COR-L47 (cell line): ENCODE measurements at places on chromosomes 1 and 21.

DNA sequence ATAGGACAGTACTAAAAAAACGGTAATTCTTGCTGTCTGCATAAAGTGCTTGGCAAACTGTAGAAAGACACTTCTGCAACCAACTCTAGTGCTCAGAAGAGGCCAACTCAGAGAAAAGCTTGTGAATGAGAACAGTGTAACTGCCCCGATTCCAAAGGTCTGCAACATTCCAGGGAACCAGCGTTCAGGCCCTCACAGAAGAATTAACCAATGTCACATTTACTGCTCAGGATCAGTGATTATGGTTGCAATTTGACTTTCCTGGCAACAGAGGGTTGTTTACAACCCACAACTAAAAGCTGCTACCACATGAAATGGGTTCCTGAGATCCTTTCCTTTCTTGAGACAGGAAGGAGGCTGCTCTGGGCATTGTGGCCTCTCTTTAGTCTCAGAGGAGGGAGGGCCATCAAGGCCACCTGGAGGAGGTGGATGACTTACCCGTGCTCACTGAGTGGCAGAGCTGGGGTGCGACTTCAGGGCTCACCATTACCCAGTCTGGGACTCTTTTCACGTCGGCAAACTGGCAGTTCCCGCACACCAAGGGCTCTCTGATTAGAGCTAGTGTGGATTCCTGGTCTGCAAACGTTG, 15.3 kb downstream of the SRSF4 start:
- no peak for DNase-seq

GRCh38 chr21:38500073-38500472, 1.8 kb upstream of the ERG start:
- DNase-seq: no peak

DNA sequence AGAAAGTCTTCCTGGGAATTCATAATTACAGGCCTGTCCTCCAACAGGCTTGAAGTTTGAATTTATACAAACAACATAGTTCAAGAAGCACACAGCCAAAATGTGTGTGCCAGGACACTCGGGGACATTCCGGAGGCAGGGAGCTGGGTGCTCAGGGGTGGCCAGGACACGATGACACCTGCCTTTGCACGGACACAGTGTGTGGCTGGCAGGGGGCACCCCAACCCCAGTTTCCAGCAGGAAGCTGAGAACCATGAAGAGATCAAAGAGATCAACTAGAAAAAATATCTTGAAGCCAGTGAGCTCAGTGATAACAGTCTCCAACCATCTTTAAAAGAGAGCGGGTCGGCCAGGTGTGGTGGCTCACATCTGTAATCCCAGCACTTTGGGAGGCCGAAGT, 32.5 kb upstream of the TRAPPC10 start:
- no peak for DNase-seq

- DNase-seq: no peak
Observed at GRCh38 chr21:45850181-45850580, 131.4 kb upstream of the COL6A1 start.

DNA sequence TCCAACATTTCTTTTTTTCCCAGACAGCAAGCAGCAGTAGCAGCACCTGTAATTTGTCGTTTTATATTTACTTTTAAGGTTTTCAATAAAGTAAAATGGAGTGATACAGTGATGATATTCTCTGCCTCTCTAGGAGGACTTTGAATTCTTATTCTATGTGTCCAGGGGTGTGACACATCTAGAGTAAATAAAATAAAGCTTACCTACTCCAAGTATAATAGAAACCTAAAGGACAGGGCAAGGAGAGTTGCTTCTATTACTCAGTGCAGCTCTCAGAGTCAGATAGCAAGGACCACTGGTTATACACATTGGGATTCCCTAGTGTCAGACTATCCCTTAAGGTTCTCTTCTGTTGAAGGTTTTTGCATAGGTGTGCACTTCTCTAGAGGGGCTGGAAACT, 95.9 kb downstream of the LMO4 start:
- no peak for DNase-seq

- DNase-seq: no peak
Observed at GRCh38 chr1:223444411-223444810, 51.2 kb downstream of the CCDC185 start.

- no peak for DNase-seq
Observed at GRCh38 chr1:36479505-36480051, 3.1 kb downstream of the CSF3R start.
